ENCODE measurements at places on chromosomes 7 and 10.

- no peak for DNase-seq
These were observed 478.6 kb downstream of the PLXNA4 start for GRCh38 chr7:132097550-132098134.

- no peak for DNase-seq
These were observed 677.9 kb upstream of the LRRN3 start for GRCh38 chr7:110413038-110413437.

GRCh38 chr10:102147561-102147960, 4.6 kb upstream of the NOLC1 start:
- no peak for DNase-seq

DNA sequence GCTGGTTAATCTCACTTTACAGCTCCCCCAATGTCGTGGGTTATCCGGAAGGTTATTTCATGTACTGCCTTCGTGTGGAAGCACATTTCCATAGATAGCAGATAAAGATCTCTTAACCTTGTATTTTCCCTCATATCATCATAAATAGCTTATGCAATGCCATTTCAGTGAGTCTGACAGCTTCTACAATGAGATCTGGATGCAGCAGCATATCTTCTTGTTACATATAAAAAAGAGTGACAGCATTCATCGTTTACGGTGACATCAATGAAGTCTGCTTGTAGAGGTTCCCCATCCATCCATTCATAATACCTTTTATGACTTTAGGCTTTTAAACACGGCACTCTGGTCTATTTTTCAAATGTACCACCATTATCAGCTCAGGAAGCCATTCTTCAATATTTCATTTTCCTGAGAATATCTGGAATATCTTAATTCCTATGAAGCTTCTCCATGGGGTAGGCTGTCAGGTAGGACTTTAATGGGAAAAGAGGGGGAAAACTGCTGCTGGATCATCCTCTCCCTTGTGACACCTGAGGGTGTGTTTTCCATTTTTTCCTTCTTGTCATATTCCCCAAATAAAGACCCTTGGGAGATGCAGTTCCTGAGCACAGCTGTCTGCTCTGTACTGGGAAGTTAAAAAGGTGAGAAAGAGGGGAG, 51.9 kb upstream of the CTBP2 start:
- DNase-seq: no peak

DNA sequence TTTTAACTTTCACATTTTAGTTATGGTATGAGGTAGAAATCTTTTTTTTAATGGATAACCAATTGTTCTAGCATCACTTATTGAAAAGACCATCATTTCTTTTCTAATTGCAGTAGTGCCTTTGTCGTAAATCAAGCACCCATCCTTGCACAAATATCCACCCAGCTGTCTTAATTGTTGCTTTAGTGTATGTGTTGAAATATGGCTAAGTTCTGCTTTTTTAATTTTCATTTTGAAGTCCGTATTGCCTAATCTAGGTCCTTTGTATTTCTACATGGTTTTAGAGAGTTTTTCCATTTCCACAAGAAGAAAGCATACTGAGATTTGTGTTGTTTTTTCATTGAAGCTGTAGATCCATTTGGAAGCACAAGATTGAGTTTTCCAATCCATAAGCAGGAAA, 259.6 kb upstream of the SEMA3E start:
- no peak for DNase-seq

- no peak for DNase-seq
These were observed 293.8 kb downstream of the PHTF2 start for GRCh38 chr7:78092331-78092730.

- DNase-seq: no peak
These were observed 162.1 kb downstream of the PLCE1 start for GRCh38 chr10:94155722-94156271.

DNA sequence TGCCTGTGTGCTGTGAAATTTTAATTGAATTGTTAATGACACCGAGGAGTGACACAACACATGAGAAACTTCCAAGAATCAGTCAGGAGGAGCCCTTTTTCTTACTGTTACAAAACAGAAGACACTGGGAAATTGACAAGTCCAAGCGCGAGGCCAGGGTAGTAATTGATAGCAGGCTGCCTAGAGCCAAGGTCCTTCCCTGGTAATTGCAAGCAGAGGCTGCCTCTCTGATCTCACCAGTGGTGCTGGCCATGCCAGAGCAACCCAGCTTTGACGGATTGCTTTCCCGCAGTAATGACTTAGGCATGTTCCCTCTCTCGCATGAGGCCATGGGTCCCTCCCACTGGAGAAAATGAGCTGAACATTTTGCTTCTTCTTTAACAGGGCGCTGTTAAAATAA, 111.5 kb downstream of the LRMDA start:
- DNase-seq: no peak

DNA sequence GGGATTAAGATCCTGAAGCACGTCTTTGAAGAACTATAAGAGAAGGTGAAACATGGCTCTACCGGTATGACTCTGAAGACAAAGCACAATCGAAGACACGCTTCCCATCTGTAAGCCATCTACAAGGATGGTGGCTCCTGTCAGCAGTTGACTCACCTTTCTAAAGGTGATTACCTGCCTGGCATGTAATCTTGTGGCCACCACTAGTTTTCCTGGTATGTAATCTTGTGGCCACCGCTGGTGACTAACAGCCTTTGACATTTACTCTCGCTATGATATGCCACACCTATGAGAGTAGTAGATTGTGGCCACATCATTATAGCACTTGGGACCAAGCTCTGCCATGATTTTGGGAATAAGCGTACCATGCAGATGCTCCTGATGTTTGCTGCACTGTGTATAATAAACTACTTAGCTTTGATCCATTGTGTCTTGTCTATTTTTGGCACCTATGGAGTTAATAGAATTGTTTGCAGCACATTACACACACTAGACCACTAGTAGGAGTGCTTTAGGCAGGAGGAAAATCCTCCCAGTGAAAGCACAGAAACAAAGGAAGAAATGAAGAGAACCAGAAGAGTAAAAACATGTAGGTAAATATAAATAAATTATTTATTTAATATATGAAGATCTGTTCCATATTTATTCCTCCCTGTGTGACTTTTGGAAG, 59.8 kb downstream of the VAX1 start:
- no peak for DNase-seq

DNA sequence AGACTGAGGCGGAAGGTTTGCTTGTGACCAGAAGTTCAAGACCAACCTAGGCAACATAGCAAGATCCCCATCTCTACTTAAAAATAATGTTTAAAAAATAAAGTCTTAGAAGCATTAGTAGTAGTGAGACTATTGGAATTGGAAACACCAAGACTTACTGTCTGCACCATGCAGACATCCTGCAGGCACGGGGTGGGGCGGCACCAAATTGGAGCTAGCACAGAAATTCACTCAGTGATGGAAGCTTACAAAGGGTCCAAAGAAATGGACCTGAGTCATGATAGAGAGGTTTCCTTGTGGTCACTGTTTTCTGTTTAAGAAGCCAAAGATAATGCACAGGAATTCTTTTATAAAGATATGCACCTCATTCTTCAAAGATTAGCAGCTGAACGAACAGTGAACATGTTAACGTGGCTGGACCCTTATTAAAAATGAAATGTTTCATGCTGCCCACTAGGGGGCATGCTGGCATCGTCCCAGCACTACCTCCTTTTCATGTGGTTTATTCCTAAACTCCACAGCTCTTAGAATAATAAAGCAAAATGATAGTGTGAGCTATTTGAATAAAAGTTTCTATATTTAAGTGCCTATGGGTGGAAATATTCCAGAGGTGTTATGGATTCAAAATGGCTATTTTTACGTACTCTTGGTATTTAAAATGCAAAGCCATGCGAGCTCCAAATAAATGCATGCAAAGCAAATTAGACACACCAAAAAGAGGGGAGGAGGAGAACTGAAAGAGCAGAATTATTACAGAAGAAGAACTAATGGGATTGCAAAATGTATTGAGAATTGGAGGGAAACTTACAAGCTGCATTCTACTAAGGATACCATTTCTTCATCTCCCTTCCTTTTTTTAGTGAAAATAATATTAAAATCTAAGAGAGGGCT, 28.6 kb downstream of the PDSS1 start:
- no peak for DNase-seq

GRCh38 chr10:16520900-16521299, 779 bp downstream of the C1QL3 start:
- no peak for DNase-seq

DNA sequence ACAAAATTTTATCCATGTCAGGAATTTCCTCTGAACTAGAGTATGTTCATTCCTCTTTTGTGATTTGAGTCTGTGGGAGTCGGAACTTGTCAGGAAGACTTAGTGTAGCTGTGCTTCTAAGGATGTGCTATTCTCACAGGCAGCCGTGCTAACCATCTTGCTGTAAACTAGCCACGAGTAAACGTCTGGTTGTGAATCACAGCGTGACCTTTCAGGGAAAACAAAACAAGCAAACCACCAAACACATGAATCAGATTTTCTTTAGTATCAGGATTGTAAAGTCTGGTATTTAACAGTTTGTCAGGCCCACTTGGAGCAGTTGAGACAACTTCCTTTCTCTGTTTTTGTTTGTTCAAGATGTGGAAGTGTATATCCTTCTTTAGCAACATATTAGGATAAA, 32.0 kb downstream of the AUTS2 start:
- no peak for DNase-seq

GRCh38 chr10:48940958-48941357, 1.3 kb upstream of the LRRC18 start:
- no peak for DNase-seq

DNA sequence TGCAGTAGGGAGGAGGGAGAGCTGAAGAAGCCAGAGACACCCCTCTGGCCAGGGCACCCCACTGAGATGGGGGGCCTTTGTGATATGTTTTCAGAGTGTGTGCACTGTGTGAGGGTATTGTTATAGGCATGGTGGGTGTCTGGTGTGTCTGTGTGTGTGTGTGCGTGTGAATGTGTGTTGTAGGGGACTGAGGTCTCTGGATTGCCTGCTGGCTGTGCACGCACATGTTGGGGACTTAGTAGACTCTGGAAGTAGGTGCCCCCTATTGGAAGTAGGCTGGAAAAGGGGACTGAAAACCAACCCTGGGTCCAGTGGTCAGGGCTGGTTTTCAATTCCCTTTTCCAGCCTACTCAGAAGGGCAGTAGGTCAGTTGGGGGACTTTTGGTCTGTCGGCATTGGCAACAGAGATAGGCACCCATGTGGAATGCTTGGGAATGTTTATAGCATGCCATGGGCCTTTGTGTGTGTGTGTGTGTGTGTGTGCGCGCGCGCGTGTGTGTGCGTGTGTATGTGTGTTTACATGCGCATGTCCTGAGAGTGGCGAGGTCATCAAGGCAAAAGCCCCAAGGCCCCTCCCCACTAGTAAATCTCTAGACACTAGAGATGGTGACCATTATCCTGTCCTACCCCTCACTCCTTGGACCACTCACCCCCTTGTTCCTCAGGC, 78.8 kb downstream of the HIF1AN start:
- no peak for DNase-seq

- no peak for DNase-seq
These were observed 111.2 kb upstream of the TCERG1L start for GRCh38 chr10:131422731-131423130.

DNA sequence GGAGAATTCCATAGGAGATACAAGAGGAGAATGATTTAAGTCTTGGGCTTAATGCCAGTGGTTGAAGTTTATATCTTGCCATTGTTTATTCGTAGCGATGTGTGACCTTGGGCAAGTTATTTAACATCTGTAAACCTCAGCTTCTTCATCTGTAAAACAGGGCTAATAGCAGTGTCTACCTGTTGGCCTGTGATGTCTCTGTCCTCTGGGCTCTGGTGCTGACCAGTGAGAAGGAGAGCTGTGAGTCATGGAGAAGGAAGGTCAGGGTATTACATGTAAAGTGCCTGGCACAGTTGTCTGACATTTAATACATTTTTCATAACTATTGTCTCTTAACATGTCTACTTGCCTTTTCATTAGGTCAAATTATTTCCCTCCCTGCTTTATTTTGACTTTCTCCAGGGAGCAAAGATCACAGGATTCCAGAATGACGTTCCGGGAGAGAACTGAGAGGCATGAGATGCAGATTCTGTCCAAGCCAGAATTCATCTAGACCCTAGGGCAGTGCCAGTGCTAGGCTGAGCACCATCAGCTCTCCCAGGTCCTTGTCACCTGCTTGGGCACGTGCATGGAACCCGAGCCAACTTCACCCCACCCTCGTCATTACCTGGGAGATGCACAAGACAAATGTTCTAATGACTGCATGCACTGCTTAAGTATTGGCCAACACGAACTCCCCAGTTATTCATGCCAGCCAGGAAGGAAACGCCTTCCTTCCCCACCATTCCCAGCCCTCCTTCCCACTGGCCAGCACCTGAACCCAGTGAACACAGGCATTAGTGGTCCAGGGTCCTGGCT, 187.9 kb downstream of the DPY19L1 start:
- DNase-seq: no peak

- no peak for DNase-seq
These were observed 34.7 kb downstream of the PRSS2 start for GRCh38 chr7:142805350-142806021.

- DNase-seq: no peak
These were observed 222.2 kb downstream of the KCNMA1 start for GRCh38 chr10:77415313-77415960.

DNA sequence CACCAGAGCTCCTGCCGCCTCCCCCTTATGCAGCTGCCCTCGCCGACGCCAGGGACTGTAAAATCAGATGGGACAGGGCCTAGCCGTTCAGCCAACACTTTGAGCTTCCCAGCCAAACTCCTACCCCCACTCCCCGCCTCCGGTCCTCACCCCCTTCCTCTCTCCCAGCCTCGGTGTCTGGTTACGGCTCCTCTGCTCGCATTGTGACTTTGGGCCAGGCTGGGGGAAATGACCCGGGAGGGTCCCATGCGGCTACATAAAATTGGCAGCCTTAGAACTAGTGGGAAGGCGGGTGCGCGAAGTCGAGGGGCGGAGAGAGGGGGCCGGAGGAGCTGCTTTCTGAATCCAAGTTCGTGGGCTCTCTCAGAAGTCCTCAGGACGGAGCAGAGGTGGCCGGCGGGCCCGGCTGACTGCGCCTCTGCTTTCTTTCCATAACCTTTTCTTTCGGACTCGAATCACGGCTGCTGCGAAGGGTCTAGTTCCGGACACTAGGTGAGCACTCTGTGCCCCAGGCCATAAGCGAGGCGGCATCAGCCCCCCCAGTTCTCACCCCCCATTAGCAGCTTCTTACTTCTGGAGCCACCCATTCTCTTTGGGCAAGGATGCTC, at the start of gene KAZALD1:
KAZALD1 (plus strand) TSS at position 366 of the 608 bp plus-strand sequence. CDS start 604 bp downstream, outside the sequence.
- no peak for DNase-seq

GRCh38 chr10:15427843-15428414, 56.8 kb upstream of the FAM171A1 start:
- no peak for DNase-seq

- DNase-seq: no peak
These were observed 16.4 kb downstream of the NODAL start for GRCh38 chr10:70425096-70425495.

DNA sequence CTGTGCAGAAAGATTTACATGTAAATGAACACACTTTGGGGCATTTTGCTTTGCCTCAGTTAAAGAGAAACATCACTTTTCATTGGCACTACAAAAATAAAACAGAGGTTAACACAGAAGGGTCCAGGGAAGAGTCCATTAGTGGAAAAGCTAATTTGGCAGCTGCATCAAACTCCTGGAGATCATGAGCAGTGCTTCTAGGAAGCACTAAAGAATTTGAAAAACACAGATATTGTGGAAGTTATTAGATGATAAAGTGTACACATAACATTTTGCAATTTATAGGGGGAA, 161.2 kb downstream of the LRRTM3 start:
- no peak for DNase-seq
